ENCODE measurements at places on chromosomes 1 and 21.

DNA sequence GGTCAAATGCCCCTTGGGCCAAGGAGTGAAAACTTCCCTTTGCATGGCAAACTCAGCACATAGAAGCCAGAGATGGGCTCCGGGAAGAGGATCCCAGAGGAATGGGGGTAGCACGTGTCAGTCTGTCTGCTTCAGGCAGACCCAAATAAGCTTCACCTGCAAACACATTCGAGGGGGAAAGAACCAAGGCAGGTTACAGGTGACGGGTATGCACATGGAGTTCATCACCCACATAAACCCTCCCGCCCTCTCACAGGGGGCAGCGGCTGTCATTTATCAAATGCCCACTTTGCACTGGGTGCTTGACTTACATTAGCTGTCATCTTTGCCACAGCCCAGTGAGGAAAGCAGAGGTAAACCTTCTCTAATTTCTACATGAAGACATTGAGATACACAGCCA lies 73.0 kb upstream of the TLR5 start:
- no peak for DNase-seq

DNA sequence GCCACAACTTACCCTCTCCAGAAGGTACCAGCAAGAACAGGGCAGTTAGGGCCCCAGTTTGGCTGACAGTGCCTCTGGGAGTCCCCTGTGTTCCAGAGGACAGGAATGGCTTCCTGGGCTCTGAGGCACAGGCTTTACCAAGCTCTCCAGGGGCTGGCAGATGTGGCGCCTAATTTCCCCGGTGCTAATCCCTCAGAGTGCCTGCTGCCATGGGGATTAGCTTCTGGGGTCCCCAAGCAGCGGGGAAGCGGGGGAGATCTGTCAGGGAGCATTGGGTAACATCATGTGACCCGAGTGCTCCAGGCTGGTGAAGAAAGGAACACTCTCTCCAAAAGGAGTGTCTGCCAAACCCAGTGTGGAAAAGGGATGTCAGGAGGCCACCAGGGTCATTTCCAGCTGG lies at the start of gene LACTBL1:
TSS of gene LACTBL1 (minus strand) at position 107 of the 400 bp plus-strand sequence. CDS start 550 bp downstream, outside the sequence.
- DNase-seq = no peak

GRCh38 chr1:35506960-35507912 lies 50.0 kb downstream of the KIAA0319L start:
- DNase-seq = no peak

- DNase-seq = no peak
These were observed 35.1 kb upstream of the LRRC39 start for GRCh38 chr1:100213141-100213540.

DNA sequence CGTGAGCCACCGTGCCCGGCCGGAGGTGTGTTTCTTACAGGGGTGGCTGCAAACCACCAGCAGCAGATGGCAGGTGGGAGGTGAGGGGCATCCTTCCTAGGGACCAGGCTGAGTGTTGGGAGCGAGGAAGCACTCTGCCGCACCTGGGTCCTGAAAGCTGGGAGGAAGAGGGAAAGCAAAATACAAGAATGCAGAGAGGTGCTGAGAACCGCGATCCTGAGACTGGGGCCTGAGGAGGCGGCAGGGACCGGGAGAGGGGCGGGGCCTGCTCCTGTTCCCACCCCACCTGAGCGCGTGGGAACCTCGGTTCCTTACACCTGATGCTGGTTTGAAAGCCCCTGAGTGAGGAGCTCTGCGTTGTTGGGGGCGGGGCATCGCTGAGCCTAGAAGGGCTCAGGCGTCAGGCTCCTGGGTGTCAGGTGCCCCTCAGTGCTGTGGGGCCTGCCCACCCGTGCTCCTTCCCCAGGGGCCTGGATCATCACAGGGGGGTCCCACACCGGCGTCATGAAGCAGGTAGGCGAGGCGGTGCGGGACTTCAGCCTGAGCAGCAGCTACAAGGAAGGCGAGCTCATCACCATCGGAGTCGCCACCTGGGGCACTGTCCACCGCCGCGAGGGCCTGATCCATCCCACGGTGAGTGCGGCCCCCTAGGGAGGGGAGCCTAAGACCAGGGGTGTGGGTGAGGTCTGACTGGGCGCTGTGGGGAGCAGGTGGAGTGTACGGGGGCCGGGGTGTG lies 15.5 kb downstream of the TRPM2 start:
- no peak for DNase-seq

GRCh38 chr1:160438317-160438918 lies 38.1 kb downstream of the VANGL2 start:
- DNase-seq = no peak

DNA sequence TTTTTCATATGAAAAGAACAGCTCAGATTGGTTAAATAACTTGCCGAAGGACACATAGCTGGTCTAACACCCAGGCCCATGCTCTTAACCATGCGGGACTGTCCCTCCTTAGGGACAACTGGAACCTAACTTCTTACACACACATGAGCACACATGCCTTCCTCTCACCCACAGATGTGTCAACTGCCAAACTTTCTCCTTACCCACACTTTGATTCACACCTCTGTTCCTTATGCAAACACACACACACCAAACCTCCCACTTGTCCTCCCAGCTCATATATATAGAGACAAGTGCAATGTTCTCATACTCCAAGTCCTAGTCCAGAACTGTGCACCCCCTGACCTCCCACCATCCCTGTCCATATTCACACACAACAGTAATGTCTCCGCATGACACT lies 4.3 kb downstream of the RAB25 start:
- no peak for DNase-seq

DNA sequence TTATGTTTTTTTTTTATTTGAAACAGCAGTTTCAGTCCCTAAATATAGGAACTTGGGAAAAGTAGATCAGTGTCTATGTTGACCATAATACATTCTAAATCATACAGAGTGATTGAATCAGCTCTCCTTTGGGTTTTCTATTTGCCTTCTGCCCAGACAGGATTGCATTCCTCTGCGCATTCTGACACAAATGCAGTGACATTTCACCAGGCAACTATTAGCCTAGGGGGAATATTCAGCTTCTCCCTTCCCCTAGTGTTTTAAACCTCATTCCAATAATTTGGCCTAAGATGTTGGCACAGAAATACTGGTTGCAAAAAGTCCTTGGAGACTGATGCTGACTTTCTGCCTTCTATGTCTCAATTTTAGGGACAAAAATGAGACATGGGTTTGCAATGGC lies 172.8 kb downstream of the PTGER3 start:
- no peak for DNase-seq

DNA sequence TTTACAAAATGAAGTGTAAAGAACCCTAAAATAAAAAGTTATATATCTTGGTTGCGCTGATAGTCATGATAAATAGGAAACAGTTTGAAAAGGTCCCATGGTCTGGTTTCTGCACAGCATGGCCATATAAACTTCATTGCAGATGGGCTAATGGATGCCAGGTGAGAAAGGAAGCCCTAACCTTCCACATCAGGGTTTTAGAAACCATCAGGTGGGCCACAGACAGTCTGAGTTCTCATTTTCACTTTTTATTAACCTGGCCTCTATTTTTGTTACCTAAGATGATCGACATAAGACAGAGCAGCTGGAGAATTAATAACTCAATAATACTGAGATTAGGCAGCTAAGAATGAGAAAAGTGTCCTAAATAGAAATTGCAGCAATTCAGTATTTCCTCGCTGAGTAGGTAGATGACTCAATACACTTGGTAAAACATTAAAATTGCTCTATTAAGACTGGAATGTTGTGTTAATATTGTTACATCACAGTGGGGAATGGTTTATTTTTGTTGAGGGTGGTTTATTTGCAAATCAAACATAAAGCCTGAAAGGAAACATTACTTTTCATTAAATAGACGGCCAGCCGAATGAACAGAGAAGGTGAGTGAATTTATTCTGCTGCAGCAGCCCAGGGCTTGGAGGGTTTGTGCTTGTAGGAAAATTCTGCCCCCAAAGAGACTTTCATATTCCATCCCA lies 21.1 kb downstream of the C1orf21 start:
- DNase-seq = no peak

DNA sequence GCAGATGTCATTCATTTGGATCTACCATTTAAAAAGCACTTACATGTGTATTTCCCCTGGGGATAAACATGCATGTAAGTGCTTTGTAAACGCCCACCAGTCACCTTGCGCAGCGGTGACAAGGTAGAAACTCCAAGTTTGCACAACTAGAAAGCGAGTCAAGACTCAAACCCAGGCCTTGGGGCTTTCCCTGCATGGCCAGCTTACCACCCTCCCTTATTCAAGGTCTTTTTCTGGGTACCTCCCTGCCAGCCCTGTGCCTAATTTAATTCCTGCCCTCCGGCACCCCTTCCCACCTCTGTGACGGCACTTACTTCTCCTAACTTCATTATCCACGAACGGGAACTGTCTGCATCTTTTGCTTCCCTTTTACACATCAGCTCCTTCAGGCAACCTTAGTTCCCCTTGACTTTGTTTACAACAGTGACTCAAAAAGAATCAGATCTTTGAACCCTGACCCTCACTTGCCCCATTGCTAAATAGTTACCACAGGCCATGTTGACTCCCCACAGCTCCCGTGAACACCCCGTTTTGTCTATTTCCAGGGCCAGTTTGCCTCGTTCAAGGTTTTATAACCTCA lies 138.3 kb upstream of the ETS2 start:
- no peak for DNase-seq

DNA sequence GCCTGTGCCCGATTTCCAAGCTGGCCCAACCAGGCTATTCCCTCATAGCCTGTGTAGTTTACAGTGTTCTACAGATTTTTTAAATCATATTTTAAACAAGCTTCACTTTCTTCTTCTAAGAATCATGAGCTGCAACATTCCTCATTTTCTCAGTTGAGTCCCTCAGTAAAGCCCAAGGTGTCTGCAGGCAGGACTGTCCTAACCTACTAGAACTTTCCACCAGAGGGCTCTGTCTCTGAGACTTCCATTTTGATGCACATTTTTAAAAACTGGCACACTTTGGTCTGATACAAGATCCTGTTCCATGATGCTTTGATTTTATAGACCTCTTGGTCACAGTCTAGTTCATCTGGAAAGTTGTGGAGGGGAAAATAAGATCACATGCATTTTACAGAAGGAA lies 21.6 kb upstream of the SLAMF6 start:
- no peak for DNase-seq

DNA sequence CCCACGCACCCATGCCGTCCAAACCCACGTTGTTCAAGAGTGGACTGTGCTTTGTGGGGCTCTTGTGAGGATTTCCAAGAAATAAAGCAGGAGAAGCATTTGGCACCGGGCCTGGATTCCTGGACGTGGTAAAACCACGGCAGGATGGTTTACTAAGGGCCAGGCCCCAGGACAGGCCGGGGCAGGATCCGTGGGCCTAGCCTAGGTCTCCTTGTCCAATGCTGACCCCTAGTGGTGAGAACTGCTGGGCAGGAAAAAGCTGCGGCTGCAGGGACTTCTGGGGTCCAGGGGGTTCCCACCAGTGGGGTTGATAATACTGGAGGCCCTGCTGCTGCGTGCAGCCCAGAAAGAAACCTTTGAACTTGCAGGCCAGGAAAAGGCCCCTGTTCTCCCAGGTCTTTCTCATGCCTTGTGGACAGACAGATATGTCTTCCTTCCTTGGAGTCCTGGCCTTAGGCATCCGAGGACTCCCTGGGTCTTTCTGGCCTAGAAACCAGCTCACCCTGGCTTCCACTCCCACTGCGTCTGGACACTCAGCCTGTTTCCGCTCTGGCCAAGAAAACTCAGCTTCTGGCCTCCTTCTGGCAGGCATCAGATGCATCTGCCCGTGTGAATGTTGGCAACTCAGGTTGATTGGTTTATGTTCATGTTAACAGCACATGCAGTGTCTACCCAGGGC lies 106.9 kb upstream of the TMEM51 start:
- DNase-seq = peak; percentile 33

DNA sequence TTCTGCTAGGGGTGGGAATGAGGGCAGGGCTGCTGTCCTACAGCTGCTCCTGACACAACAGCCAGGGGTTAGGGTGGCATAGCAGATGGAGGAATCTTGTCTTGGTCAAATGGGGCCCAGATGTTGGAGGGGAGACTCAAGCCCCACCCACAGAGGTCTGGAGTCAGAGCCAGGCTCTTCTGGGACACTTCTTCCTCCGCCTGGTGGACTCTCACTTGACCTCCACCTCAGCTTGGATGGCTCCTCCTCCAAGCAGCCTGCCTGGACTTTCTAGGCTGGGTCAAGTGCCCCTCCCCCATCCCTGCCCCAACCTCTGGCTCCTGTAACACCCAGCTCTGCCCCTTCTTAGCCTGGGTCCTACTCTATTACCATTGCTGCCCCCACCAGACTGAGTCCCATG lies 35.5 kb downstream of the EPHA2 start:
- DNase-seq = no peak

GRCh38 chr21:28654406-28654805 lies 338.3 kb downstream of the LTN1 start:
- DNase-seq = no peak

GRCh38 chr1:200400556-200400955 lies 9.3 kb downstream of the ZNF281 start:
- no peak for DNase-seq

DNA sequence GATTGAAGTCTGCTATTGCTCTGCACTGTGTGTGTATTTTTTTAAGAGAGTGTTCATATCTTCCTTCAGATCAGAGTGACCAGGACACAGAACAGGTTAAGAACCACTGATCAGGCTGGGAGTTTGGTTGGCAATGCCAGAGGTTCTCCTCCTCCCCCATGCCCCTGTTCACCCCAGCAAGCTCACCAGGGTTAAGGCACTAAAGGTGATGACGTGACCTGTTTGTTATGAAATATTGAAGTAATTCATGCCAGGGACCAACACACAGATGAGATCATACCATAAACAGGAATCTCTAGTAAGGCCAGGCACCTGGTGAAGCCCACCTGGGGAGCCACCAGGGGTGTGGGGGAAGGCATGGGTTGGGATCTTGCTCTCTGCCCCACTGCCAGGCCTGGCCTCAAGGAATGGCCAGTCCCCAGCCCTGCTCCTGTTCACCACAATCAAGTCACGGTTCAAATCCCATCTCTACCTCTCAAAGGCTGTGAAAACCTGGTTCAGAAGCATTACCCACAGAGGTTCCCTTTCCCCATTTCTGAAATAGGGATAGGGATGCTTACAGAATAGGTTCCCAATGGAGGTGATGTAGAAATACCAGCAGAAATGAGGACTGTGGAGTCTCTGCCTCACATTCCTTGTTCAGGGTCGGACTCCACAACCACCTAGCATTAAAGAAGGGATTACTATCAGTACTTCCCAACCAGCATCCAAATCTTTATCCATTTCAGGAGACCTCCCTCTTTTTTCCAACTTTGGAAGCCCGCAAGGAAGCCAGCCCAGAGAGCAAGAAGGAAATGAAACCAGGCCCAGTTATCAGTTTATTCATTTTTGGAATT lies 2.4 kb downstream of the ID3 start:
- DNase-seq = no peak

DNA sequence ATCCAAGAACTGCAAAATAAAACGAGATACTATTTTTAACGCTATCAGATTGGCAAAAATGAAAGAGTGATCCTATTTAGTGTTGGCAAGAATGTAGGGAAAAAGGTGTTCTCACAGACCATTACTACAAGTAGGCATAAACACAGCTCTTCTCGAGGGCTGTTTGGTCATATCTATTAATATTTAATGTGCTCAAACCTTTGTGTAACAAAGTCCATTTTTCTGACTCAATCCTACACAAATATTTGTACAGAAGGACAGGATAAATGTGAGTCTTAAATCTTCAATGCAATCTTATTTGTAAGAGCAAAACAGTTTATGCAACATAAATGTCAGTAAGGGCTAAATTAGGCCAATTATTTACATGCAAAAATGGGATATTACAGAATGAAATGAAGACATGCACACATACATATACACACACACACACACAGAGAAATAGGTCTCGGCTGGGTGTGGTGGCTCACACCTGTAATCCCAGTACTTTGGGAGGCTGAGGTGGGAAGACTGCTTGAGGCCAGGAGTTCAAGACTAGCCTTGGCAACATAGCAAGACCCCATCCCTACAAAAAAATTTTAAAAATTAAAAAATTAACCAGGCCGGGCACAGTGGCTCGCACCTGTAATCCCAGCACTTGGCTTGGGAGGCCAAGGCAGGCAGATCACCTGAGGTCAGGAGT lies 17.7 kb downstream of the DHCR24 start:
- DNase-seq = no peak

Data from stimulated activated CD4-positive, alpha-beta T cell treated with anti-CD3 and anti-CD28 coated beads, Interleukin-1b, Interleukin-23, amount 100 ng/mL, for 24 hours (primary cell).